ENCODE measurements at places on chromosomes 13 and 19.

GRCh38 chr19:8884416-8884815, 52.2 kb downstream of the MBD3L1 start:
- no peak for DNase-seq

DNA sequence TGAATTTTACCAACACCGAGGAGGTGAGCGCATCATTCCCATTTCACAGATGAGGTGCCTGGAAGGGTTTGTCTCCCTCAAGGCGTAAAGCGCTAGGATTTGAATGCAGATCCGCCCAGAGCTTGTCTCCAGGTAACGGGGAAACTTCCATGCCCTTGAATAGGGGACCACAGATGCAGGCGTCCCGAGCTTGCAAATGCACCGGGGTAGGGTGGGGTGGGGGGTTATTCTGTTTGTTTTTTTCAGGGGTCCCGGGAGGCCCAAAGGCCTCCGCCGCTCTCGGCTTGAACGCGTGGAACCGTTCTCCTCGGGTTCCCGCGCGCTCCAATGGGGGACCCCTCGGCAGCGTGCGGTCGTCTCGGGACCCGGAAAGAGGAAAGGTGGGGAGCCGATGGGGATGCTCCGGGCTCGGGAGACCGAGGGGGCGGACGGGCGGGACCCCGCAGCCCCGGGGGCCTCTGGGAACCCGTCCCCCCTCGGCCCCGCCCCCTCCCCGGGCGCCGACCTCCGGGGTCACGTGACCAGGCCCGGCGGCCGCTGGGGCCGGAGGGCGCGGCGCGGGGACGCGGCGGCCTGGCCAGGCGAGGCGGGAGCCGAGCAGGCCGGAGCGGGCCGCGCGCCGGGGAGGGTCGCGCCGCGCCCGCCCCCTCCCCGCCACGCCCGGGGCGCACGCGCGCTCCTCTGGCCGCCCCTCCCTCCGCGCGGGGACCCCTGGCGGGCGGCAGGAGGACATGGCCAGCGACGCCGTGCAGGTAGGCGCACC, at the start of gene PKN1:
PKN1 (plus strand) TSS at position 516 of the 763 bp plus-strand sequence; CDS start at position 732, 216 bp downstream.
- DNase-seq: no peak

GRCh38 chr13:67421475-67421874, 191.3 kb upstream of the PCDH9 start:
- no peak for DNase-seq

- DNase-seq: no peak
Measured at GRCh38 chr19:47652285-47652684, 43.4 kb downstream of the BICRA start.

- DNase-seq: peak; percentile 87
Measured at GRCh38 chr13:43023289-43023963, at the start of gene DNAJC15. TSS of gene DNAJC15 (plus strand) at chr13:43023586. CDS start at chr13:43023627, 41 bp downstream.

GRCh38 chr13:52994051-52994450, 34.6 kb upstream of the OLFM4 start:
- DNase-seq: no peak

- no peak for DNase-seq
Measured at GRCh38 chr13:49498206-49498605, 2.5 kb downstream of the PHF11 start.
